NAMALWA (cell line): ENCODE measurements at places on chromosomes 12 and 14.

DNA sequence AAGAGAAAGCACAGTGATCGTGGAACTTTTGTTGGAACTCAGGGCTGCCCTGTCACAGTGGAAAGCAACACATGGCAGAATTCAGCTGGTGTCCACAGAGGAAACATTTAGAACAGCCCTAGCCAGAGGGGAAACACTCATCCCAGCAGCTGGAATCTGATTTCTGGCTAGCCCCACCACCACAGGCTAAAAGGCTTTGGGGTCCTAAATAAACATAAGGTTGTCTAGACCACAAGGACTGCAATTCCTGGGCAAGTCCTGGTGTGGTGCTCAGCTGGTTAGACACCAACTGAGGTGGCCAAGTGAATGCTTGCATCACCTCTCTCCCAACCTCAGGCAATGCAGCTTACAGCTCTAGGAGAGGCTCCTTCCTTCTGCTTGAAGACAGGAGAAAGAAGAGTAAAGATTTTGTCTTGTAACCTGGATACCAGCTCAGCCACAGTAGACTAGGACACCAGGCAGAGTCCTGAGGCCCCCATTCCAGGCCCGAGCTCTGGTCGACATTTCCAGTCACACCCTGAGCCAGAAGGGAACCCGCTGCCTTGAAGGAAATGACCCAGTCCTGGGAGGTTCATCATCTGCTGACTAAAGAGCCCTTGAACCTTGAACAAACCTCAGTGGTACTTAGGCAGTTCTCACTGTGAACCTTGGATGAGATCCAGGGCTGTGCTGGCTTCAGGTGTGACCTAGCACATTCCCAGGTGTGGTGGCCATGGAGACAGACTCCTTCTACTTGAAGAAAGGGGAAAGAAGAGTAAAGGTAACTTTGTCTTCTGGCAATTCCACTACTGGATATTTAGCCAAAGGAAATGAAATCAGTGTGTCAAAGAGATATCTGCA lies 85.4 kb upstream of the PLXNC1 start:
- DNase-seq = no peak

GRCh38 chr12:68119250-68119649 lies 40.3 kb downstream of the IFNG start:
- DNase-seq = no peak

- no peak for DNase-seq
Observed at GRCh38 chr12:92899386-92900001, 29.6 kb downstream of the EEA1 start.

- DNase-seq = peak; percentile 86
Observed at GRCh38 chr12:56634837-56635791, 5.0 kb upstream of the BAZ2A start.

DNA sequence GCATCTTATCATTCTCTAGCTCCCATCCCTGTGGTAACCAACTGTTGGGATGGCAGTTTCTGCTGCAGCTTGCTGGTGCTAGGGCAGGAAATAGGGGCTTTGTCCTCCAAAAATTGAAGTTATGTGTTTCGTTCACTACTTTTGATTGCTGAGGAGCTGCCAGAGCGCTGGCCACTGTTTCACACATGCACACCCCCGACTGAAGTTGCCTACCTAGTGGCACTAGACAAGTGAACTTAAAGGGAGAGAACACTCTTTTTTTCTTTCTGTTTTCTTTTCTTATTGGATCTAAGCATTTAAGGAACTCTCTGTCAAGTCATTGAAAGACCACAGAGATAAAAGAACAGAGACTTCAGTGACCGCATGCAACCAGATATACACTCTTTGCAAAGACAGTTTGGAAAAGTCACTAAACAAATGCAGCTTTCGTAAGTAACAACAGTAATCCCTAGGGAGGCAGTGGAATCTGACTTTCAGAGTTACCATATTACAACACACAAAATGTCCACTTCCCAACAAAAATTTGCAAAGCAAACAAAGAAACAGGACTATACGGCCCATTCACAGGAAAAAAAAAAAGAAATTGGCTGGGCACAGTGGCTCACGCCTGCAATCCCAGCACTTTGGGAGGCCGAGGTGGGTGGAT lies 12.0 kb downstream of the TFCP2 start:
- no peak for DNase-seq
